Upper lobe of left lung (tissue), 6 donors: ENCODE measurements at places on chromosomes 7 and 10.
A peak's percentile ranks its signal among the peaks of the same experiment; 100 is the strongest.

- H3K27me3 ChIP-seq, result no peaks in the 10 kb centered on the region
- peak overlapping the region; percentile 66 for H3K27ac ChIP-seq
- H3K36me3 ChIP-seq, result no peaks in the 10 kb centered on the region
- peaks cover 18% of the 10 kb centered on the region for H3K4me1 ChIP-seq
- DNase-seq, result no peak
- H3K4me3 ChIP-seq, result no peak overlapping the region
Observed at GRCh38 chr10:15084502-15084922, 4.1 kb downstream of the ACBD7 start.

DNA sequence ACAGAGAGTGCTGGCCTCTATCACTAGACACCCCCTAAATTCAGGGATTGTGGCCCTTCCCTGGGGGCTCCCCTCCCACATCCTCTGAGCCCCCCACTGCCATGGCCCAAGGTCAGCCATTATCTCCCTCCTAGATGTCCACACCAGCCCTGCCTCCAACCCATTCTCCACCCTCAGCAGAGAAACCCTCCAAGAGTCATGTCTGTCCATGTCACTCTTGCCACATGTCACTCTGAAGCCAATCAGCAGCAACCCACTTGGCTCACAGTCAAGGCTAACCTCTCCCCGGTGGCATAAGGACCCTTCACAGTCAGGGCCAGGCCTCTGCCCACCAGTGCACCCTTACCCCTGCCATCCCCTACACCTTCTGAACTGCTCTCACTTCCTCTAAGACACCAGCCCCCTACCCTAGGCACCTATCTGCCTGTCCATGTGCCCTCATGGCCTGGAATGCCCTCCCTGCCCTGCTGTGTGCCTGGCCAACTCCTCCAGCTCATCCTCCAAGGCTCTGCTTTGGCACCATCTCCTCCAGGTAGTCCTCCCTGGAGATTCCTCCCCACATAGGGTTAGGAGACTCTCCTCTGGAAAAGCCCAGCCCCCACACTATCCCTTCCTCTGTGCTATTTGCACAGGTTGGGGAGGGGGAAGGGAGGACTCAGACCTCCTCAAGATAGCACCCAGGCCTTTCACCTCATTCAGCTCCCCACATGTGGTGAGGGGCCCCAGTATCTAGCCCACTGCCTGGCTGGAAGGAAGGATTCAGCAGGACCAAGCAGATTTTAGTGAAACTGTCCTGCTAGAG is 83.7 kb downstream of the GRID1 start:
- no peaks in the 10 kb centered on the region for H3K4me1 ChIP-seq
- H3K27ac ChIP-seq, result no peak overlapping the region
- H3K36me3 ChIP-seq, result no peaks in the 10 kb centered on the region
- DNase-seq, result no peak
- H3K4me3 ChIP-seq, result no peak overlapping the region
- H3K27me3 ChIP-seq, result no peaks in the 10 kb centered on the region

GRCh38 chr7:66964411-66964810 is 31.0 kb downstream of the SBDS start:
- no peak overlapping the region for H3K27ac ChIP-seq
- H3K36me3 ChIP-seq, result peaks cover 3% of the 10 kb centered on the region
- no peaks in the 10 kb centered on the region for H3K4me1 ChIP-seq
- no peaks in the 10 kb centered on the region for H3K27me3 ChIP-seq
- no peak for DNase-seq
- H3K4me3 ChIP-seq, result no peak overlapping the region

DNA sequence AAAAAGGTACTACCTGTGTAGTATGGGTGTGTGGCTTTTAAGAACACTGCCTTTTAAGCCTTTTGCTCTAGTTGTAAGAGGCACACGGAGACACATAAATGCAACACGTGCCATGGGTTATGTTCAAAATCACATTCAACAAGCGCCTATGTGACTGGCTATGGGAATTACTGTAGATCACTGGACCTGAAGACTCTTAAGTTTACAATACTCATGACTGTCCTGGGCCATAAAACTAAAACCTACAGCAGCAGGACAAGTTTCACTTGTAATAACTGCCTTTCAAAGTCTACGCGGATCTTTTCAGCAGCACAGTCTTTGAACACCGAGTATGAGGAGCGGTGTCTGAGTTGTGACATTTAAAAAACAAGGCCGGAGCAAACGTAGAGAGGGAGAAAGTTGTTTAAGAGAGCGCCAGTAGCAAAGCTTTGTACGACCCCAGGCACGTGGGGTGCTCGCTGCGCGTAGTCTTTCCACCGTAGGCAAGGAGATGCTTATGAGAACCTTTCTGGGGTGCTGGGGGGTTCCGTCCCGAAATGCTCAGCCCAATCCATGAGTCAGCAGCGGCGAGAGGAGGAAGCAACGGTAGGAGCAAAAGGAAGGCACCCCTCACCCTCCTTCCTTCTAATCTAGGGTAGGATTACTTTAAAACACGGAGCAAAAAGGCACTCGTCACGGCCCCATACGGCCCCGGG is 662 bp downstream of the DNAJC2 start:
- peaks cover 50% of the 10 kb centered on the region for H3K4me1 ChIP-seq
- peak; percentile 54 for DNase-seq
- no peaks in the 10 kb centered on the region for H3K27me3 ChIP-seq
- peak overlapping the region; percentile 84 for H3K4me3 ChIP-seq
- H3K36me3 ChIP-seq, result peaks cover 17% of the 10 kb centered on the region
- H3K27ac ChIP-seq, result peak overlapping the region; percentile 92

- no peaks in the 10 kb centered on the region for H3K36me3 ChIP-seq
- no peak overlapping the region for H3K4me3 ChIP-seq
- no peaks in the 10 kb centered on the region for H3K27me3 ChIP-seq
- no peak for DNase-seq
Observed at GRCh38 chr10:114279901-114280644, 41.0 kb downstream of the VWA2 start.

DNA sequence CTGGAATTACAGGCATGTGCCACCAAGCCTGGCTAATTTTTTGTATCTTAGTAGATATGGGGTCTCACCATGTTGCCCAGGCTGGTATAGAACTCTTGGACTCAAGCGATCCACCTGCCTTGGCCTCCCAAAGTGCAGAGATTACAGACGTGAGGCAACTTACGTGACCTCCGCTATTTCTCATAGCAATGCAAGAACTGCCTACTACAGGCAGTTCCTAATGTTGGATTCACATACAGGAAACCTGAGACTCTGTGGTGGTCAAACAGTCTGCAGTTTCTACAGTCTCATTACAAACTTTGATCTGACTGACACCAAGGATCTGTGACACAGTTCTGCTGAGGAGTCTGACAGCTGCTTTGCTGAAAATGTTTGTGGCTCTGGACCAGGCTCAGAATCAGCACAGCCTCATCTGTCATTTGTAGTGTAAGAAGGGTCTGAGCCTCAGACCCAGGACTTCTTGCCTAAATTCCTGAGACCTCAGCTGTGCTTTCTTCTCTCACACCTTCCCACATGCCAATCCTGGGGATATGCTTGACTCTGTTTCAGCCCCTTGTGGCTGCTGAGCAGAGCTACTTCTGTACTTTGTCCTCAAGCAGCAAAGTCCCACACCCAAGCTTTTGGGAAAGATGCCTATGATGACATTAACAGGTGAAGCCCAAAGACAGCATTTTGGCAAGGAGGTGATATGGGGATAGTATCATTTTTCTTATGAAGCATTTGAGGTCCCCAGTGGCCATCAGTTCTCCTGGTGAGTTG is 48.0 kb upstream of the CYP2C9 start:
- H3K4me3 ChIP-seq, result no peak overlapping the region
- DNase-seq, result no peak
- H3K27me3 ChIP-seq, result no peaks in the 10 kb centered on the region
- H3K27ac ChIP-seq, result no peak overlapping the region
- H3K36me3 ChIP-seq, result no peaks in the 10 kb centered on the region

GRCh38 chr7:93055543-93056107 is 62.2 kb downstream of the SAMD9 start:
- no peaks in the 10 kb centered on the region for H3K36me3 ChIP-seq
- H3K4me1 ChIP-seq, result peaks cover 3% of the 10 kb centered on the region
- H3K27me3 ChIP-seq, result no peaks in the 10 kb centered on the region
- no peak overlapping the region for H3K4me3 ChIP-seq
- no peak for DNase-seq
- no peak overlapping the region for H3K27ac ChIP-seq

DNA sequence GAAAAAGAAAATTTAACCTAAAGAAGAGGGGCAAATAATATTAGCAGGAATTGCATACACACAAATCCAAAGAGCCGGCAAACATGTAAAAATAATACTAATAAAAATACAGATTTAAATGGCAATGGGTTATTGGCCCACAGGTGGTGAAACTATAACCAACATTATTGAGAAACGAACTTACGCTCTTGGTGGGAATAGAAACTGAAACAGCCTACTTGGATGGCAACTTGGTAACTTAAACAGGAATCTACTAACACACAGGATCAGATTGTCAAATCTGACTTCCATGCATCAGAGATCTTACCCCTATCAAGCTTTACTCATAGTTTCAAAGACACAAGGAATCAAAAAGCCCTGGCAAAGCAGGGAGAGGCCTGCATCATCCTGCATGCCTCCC is 66.5 kb downstream of the ANLN start:
- no peaks in the 10 kb centered on the region for H3K27me3 ChIP-seq
- no peak overlapping the region for H3K4me3 ChIP-seq
- H3K4me1 ChIP-seq, result no peaks in the 10 kb centered on the region
- H3K36me3 ChIP-seq, result no peaks in the 10 kb centered on the region
- H3K27ac ChIP-seq, result no peak overlapping the region

GRCh38 chr7:121023683-121024511 is 35.4 kb downstream of the CPED1 start:
- no peaks in the 10 kb centered on the region for H3K27me3 ChIP-seq
- no peaks in the 10 kb centered on the region for H3K36me3 ChIP-seq
- no peak for DNase-seq
- H3K4me3 ChIP-seq, result no peak overlapping the region
- H3K4me1 ChIP-seq, result peaks cover 31% of the 10 kb centered on the region

DNA sequence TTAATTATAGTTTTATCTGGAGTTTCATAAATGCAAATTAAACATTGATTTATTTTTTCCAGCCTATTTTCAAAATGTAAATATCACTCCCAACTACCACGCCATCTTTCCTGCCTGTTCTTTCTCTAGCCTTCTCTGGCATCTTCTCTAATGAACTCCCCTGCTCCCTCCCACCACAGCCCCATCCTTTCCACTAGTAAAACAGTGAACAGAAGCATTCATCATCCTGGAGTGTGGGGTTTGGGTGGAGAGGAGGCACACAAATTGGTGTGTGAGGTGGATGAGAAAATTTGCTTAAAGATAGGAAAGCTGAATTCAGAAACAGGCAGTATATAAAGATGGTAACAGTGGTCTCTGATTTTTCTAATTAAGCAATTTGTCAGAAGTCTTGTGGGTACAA is 479.4 kb downstream of the ARL4A start:
- DNase-seq, result no peak
- H3K4me1 ChIP-seq, result no peaks in the 10 kb centered on the region
- H3K36me3 ChIP-seq, result no peaks in the 10 kb centered on the region
- no peaks in the 10 kb centered on the region for H3K27me3 ChIP-seq
- no peak overlapping the region for H3K4me3 ChIP-seq
- H3K27ac ChIP-seq, result no peak overlapping the region

- no peaks in the 10 kb centered on the region for H3K27me3 ChIP-seq
- no peak overlapping the region for H3K27ac ChIP-seq
- DNase-seq, result peak; percentile 14
Observed at GRCh38 chr7:157445246-157445955, 108.6 kb downstream of the DNAJB6 start.

GRCh38 chr10:94286901-94287300 is 75.8 kb downstream of the NOC3L start:
- no peak overlapping the region for H3K4me3 ChIP-seq
- no peaks in the 10 kb centered on the region for H3K27me3 ChIP-seq
- no peak for DNase-seq
- no peak overlapping the region for H3K27ac ChIP-seq
- H3K36me3 ChIP-seq, result no peaks in the 10 kb centered on the region

GRCh38 chr7:121744877-121745276 is 128.1 kb upstream of the PTPRZ1 start:
- no peak overlapping the region for H3K27ac ChIP-seq
- no peaks in the 10 kb centered on the region for H3K27me3 ChIP-seq
- DNase-seq, result no peak
- no peaks in the 10 kb centered on the region for H3K36me3 ChIP-seq
- H3K4me1 ChIP-seq, result no peaks in the 10 kb centered on the region
- H3K4me3 ChIP-seq, result no peak overlapping the region

DNA sequence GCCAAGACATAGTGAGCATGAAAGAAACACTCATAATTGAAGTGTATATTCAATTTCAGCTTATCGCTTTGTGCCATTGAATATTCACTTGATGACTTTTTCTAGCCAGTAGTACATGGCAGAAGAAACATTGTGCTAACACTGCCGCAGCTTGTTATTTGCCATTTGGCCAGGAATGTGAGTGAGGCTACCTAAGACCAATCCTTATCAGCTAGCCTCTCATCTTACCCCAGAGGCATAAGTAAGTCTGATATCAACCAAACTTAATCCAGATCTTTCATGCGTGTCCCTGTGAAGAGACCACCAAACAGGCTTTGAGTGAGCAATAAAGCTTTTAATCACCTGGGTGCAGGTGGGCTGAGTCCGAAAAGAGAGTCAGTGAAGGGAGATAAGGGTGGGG is 586.0 kb upstream of the MBL2 start:
- no peaks in the 10 kb centered on the region for H3K4me1 ChIP-seq
- H3K27me3 ChIP-seq, result no peaks in the 10 kb centered on the region
- H3K36me3 ChIP-seq, result no peaks in the 10 kb centered on the region
- no peak overlapping the region for H3K4me3 ChIP-seq

- no peak overlapping the region for H3K27ac ChIP-seq
- DNase-seq, result no peak
- H3K27me3 ChIP-seq, result peaks cover 76% of the 10 kb centered on the region
- H3K4me1 ChIP-seq, result peaks cover 49% of the 10 kb centered on the region
- no peaks in the 10 kb centered on the region for H3K36me3 ChIP-seq
Observed at GRCh38 chr7:23468526-23469149, 1.7 kb downstream of the IGF2BP3 start.

DNA sequence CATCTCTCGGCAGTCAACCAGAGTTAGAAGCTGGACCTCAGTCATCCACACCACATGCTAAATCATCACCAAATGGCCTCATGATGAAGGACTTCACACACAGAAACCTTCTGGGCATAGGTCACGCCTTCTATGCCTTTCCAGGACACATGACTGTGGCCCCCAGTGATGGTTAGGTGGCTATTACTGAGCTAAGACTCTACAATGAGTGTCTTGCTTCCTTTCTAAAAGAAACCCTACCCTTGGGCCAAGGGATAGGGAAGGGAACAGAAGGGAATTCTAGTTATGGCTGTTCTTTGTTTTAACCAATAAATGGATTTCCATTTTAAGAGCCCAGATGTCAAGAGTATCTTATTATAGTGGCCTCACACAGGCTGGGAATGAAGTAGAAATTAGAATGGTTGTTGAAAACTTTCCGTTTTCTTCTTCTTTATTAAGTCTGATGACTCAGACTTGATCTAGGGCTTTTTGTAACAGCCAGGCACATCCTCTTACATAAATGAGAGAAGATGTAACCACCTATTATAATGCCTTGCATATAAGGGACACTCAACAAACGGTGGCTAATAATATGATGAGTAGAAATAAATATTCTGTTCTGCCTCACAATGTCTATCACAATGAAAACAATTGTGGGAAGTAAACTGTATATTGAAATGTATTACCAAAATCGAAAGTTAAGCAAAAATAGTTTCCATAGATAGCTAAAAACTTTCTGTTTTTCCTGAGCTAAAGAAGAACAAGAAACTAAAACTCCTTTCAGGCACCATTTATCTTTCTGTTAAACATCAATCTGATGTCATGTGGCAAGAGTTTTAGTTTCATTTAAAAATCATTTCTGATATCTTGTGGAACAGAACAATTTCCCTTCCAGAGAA is 62.5 kb upstream of the TOMM7 start:
- H3K4me1 ChIP-seq, result peaks cover 6% of the 10 kb centered on the region
- DNase-seq, result no peak
- H3K27me3 ChIP-seq, result no peaks in the 10 kb centered on the region
- H3K4me3 ChIP-seq, result no peak overlapping the region

GRCh38 chr7:98137826-98138151 is 31.1 kb downstream of the LMTK2 start:
- H3K27me3 ChIP-seq, result no peaks in the 10 kb centered on the region
- DNase-seq, result no peak
- no peak overlapping the region for H3K27ac ChIP-seq
- H3K4me3 ChIP-seq, result no peak overlapping the region
